Liver (tissue), 10 donors: ENCODE measurements at places on chromosomes 4 and X. TPM values are rescaled to one million over a fixed set of nuclear protein-coding genes. Genes with fewer than 3 reads are reported as not detected.

DNA sequence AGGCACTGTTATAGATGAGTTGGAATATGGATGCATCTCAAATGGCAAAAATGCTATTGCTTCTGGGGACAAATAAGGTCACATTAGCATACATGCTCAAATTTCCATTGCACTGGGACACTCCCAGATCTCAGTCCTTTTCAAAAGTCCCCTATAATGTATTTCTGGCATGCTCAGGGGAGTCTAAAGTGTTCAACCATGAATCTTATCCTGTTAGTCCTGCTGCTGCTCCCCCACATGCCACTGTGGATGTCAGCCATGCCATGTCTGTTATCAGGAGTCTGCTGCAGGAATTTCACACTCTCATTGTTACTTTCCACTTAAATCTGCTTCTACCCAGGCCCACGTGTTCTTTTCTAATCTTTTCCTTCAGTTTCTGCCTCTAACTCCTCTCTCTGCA, 1000.6 kb downstream of the CCSER1 start:
- no peak for DNase-seq

- no peak for DNase-seq
These were observed 40.0 kb upstream of the ADRA2C start for GRCh38 chr4:3725936-3726870.

GRCh38 chr4:173508386-173509035, 21.5 kb downstream of the HAND2 start:
- DNase-seq = no peak

- DNase-seq = no peak
These were observed 380.4 kb downstream of the GPM6A start for GRCh38 chr4:175431694-175432093.

DNA sequence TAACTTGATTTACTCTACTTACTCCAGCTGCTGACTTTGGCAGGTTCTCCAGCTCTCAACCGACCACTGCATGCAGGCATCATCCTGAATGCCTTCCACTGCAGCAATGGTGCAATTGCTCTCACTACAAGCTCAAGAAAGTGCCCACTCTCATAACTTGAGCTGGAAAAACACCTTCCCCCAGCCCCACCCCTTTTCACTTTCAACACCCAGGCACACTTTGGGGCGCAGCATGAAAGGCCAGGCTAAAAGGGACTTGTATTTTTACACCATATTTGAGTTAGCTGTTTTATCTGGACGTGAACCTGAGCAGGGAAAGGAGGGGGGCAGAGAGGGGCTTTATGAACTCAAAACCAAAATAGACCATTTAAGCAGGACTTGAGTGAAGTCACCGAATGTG, 274.5 kb downstream of the RAB28 start:
- DNase-seq = no peak

DNA sequence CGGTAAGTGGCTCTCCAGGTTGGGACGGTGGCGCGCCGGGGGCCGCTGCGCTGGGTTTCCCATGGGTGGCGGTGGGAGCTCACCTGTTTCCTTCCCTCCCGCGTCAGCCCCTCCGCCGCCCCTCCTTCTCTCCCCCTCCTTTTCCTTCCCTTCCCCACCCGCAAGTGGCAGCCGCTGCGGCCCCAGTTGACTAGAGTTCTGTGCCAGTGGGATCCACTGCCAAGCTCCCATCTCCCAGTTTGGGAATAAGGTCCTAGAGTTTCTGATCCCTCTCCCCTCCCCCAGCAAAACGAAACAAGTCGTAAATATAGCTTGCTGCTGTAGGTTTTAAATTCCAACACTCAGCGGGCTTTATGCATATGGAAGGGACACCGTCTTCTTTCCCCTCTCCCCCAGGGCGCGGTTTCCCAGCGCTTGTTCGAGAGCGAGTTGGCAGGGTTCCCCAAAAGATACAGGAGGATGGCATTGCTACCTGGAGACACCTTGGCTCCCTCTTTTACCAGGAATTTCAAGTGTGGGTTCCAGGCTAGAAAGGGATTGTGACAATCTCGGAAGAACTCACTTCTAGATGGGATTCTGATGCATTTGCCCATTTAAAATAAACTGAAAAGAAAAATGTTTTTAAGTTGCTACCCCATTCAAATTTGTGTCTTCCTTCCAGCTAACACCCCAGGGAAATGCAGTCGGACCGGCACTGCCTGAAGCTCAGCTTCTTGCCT, 1.2 kb downstream of the TLL1 start:
- DNase-seq = no peak

DNA sequence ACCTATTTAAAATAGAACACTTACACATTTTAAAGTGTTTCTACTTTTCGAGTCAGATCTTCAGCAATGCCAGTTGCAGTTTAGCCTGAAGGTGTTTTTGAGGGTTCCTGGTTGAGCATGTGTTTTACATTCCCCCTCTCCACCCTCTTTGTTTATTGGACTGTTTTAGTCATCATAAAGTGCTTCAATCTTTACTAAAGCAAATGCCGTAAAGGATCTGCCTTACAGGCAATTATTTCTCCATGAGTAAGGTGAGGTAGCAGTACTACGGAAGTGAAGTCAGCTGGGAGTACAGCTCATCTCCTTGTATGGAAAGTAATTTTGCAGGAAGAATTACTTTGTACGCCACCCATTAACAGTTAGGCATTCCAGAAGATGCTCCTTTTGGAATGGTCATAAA, 36.9 kb downstream of the PDLIM5 start:
- no peak for DNase-seq

GRCh38 chr4:124737619-124738018, 25.1 kb upstream of the ANKRD50 start:
- DNase-seq = no peak

GRCh38 chrX:139751053-139751452, 43.1 kb upstream of the MCF2 start:
- no peak for DNase-seq

DNA sequence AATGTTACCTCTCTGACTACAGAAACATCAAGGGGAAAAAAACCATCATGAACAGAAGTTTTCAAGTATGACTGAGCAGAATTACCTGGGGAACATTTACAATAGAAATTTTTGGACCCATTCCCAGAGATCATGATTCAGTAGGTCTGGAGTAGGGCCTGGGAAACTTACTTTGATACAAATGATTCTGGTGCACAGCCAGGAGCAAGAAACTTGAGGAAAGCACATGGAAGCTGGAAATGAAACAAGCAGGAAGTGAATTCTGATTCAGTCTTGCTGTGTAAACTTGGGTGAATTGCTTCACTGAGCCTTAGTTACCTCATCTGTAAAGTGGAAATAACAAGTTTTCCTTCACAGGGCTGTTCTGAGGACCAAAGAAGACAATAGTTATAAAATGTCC, 192.5 kb upstream of the TAPT1 start:
- DNase-seq = no peak

DNA sequence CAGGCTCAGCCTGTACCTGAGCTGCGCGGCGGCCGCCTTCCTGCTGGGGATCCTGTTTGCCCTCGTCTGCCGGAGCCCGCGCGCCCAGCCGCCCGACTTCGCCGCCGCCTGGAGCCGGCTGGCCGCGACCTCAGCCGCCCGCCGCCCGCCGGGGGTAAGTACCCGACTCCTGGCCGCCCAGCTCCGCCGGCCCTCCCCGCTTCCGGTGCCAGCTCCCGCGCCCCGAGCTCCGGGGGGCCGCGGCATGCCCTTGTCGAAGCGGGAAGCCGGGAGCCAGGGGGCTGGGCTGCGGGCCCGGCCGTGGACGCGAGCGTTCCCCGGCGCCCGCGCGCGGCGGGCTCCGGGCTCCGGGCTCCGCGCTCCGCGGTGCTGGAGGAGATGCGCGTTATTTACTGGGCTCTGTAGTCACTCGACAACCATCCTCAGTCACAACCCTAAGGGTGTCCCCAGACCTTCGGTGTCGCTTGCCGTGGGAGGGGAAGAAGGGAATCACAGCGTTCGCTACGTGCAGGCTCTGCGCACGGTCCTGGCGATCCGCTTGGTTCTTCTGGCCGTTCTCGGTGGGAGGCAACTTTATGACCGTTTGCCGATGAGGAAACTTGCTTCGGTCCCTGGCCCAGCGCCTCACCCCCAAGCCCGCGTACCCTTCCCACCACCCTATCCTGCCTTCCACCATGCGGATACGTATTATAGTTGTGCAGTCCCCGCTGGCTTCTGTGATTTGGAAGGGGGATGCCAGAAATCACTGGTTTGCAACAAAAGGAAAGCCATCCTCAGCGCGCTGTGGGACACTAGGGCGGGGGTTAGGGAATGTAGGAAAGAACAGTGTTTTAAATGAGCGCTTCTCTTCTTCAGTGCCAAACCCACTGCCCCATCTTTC, 944 bp downstream of the SNX25 start:
- peak; percentile 47 for DNase-seq

DNA sequence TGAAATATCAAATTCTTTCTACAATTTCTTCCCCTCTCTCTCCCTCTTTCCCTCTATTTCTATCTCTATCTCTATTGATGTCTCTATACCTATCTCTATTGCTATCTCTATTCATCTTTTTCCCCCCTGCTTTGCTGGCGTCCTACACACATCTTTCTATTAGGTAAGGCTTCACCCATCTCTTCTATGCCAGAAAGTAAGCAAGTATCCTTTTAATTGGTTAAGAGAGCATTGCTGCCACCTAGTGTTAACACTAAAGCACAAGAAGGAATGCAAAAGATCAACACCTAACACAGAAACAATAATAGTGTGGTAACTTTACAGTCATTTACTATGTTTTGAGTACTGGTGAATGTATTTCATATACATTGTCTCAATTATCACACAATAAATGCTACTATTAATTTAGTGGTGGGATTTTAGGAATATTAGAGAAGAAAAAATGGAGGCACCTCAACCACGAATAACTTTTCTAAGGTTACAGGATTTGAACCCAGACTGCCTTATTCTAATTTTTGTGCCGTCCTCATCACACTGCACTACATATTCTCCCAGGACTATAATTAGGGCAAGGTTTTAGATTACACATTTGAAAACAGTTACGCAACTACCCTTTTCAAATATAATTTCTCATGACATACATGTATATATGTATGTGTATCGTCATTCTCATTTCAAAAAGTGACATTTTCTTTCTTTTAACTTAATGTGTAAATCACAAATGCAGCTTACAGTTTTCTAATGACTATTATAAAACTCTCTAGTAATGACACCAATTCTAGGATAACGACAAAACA, 3.7 kb upstream of the C4orf36 start:
- no peak for DNase-seq

GRCh38 chrX:115687595-115687994, 126.6 kb downstream of the PLS3 start:
- no peak for DNase-seq

- DNase-seq = no peak
These were observed 108.8 kb downstream of the NAA11 start for GRCh38 chr4:79217025-79217424.

DNA sequence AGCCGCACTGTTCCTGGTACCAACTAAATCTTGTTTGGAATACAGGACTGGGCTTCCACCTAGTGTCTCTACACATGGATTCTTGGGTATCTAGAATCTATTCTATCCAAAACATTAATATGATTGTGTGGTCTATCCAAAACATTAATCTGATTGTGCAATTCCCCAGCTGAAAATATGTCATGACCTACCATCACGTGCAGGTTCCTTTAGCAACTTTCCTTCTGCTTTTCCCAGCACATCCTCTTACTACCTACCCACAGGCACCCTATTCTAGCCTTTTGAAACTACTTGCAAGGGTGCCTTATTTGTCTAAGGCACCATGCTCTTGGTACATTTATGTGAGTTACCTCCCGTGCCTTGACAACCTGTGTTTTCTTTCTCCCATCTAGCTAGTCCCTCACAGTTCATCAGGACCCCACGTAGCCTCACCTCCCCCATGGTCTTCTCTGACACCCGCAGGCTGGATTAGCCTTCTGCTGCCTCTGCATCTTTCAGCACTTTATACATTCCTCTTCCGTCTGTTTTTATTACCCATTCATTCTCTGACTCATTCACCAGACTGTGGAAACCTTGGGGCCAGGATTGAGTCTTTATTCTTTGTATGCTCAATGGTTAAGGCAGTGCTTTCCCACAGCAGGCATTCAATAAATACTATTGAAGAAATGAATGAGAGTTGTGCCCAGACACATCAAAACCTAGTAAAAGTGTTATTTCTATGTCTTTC, 88.8 kb upstream of the FAM9B start:
- DNase-seq = no peak

The BEX4 gene
- total RNA-seq = 26.5 TPM

The TMEM156 gene
- 0.70 TPM for total RNA-seq

The TMPRSS11E gene
- not detected for total RNA-seq

The SOD3 gene
- total RNA-seq = 5.8 TPM

The SSX4B gene
- not detected for total RNA-seq

The USP17L27 gene
- total RNA-seq = not detected

The TSPAN5 gene
- 54.0 TPM for total RNA-seq

The SERTM2 gene
- 0.09 TPM for total RNA-seq
